Mucosa of descending colon (tissue), 3 donors: ENCODE measurements at places on chromosomes 12 and 14. TPM values are rescaled to one million over a fixed set of nuclear protein-coding genes. Genes with fewer than 3 reads are reported as not detected.

Gene SLC6A12
- total RNA-seq, result 5.1 TPM

Gene PFKM
- 37.3 TPM for total RNA-seq

Gene SOX5
- 3.3 TPM for total RNA-seq

Gene PRKAB1
- 90.1 TPM for total RNA-seq

DNA sequence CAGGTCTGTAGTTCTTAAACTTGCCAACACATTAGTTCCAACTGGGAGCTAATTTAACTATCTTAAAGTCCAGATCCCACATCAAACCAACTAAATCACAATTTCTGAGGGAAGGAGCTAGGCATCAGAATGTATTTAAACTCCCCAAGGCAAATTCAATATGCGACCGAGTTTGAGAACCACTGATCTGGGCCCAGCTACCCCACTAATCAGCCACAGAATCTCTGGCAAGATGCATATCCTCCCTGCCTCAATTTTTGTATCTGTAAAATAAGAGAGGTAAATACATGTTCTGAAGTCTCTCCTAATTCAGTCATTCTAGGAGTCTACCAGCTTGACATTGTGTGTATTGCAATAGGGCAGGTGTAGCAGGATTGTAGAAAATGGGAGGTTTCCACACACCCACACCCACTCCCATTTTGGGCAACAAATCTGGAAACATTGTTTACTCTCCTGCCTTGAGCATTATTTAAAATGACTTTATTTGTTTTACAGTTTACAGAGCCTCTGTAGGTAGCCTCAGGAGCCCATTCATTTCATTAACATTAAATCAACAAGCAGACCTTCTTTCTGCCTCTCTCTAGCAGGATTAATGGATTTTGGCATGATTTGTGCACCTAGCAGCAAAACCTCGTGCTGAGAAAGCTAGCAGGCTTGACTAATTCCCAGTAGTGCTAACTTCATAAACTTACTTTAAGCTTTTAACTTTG lies 15.6 kb downstream of the LGR5 start:
- DNase-seq, result no peak

- no peak for DNase-seq
Observed at GRCh38 chr14:24508155-24508840, at the start of gene CMA1. Gene CMA1, minus strand, starts transcription at chr14:24508265. Its CDS starts 30 bp downstream, at chr14:24508235.

- no peak for DNase-seq
Observed at GRCh38 chr12:46982629-46983392, 96.6 kb upstream of the PCED1B start.

DNA sequence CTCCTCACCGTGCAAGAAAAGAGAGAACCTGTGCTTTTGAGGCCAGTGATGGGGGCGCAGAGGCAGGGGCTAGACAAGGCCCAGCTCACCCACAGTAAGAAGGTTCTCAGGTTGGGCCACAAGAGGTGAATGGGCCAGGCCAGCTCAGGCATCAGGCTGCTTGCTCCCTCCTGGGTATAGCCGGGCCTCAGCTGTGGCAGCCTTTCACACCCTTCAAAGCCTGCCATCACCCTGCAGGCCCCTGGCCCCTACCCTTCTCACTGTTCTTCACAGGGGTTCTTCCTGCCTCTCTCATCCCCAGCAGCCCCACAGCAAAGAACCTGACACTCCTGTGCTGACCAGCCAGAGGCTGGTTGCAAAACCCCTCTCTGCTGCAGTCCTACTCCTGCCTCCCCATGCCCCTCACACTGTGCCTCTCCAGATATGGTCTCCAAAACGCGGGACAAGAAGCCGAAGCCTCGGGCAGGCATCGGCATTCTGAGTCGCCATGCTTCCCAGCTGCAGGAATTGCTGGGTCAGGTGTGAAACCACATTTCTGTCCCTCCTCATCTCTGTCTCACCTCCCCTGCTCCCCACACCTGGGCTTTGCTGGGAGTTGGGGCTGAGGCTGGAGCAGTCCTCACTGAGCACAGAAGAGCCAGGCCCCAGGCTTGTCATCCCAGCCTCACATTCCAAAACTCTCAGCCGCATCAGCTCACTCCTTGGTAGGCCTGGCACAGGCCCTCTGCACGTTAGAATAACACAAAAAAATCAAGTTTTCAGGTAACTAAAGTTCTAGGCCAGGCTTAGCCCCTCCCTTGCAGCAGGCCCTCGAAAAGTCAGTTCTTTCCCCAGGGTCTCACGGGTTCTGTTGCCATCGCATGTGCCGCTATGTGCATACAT lies 6.9 kb upstream of the FAIM2 start:
- no peak for DNase-seq

- DNase-seq, result no peak
Observed at GRCh38 chr12:42213023-42213422, 25.0 kb downstream of the YAF2 start.

- no peak for DNase-seq
Observed at GRCh38 chr12:124744659-124745464, 118.8 kb downstream of the SCARB1 start.
